ENCODE measurements at places on chromosomes 7 and 10.
A peak's percentile ranks its signal among the peaks of the same experiment; 100 is the strongest.

DNA sequence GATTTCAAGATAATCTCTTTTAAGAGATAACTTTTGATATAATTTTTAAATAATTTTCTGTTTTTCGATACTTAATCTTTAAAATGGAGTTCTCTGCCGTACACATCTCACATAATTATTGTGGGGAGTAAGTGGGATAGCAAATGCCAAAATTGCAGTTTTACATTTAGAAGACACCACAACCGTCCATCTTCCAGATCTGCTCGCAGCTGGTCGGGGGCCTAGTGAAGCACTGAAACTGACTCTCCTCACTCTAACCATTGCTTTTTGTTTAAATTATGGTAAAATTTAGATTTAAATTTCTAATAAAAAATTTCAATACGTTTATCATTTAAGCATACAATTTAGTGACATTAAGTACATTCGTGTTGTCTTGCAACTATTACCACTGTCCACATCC is 94.2 kb downstream of the PRR15 start:
- no peak for DNase-seq

DNA sequence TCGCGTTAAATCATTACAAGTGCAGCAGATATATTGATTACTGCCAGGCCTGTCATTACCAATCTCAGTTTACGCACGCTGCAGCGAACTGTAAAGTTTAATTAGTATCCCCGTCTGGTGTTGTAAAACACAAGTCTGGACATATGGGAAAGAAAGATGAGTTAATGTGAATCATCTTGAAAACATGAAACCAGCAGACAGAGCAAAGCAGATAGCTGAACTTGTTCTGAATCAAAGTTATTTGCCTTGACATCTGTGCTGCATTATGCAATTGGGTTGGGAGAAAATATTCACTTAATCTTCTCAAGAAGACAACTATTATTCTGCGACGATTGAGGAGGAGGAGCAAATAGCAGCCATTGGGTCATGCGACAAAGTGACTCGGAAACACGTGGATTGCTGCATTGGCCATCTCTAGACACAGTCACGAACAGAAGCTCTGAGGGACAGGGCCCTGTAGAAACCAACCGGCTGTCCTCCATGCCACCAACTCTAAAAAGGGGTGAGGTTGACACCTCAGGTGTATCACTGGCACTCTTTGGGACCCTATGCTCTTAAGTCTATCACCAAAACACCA is 156.3 kb upstream of the C7orf33 start:
- DNase-seq: no peak

DNA sequence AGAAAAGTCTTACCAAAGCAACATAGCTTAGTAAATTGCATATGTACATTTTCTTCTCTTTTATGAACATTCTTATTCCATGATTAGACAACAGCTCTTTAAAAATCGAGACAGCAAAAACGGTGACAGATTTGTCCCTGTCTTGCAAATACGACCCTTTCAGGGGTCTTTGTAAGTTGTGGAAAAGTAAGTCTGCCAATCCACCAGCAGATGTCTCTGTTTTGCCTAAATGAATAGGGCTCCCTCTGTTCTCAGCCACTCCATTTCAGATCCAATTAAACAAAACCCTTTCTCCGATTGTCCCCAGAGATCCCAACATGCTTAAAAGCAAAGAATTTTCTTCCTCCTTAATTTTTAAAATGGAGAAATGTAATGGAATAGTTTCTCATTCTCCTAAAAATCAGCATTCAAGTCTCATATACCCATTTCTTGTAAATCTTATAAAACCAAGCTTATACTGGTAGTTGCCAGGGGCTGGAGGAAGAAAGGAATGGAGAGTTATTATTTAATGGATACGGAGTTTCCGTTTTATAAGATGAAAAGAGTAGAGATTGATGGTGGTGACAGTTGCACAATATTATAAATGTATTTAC is 61.0 kb upstream of the NFE2L3 start:
- DNase-seq: peak; percentile 67

DNA sequence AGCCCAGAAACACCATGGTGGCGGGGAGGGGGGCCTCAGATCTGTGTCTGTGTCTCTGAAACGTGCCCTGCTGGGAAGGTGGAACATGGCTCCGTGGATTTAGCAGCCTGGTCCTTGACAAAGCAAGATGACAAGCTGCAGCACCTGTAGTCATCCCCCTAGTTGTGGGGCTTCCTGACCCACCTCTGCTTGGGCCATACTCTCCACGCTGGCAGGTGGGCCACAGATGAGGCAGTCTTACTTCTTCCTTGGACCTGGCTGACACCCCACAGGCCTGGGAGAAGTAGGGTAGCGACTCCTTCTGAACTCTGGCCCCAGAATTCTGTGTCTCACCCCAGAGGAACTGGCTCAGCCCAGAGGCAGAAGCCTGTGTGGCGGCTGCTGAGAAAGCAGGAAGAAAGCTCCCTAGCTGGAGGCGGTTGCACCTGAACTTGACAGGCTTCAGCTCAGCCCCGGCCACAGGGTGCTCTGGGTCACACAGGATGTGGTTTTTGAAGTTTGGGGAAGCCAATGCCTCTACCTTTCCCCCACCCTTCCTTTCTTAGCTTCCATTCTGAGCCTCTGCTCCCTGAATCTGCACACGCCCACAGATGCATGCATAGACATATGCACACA is 113.9 kb downstream of the ABLIM1 start:
- peak; percentile 91 for DNase-seq

DNA sequence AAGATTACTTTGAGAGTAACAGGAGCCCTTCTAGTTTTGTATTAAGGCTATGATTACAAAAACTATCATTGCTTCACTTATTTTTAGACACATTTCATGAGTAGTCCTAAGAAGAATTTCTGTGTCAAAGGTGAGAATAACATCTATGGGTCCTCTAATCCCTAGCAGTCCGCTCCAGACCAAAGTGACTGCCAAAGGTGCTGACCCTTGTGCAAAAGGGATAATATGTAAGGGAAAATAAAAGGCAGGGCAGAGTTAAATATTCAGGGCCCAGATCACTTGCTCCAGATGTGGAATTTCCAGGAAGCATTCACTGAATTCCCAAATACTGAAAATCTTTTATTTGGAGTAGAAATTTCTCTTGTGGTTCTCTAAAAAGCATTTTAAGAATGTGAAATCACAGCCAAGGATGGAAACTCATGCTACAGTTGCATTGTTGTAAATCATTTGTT is 29.3 kb downstream of the RHOBTB1 start:
- DNase-seq: no peak

GRCh38 chr7:98860071-98860470 is 9.7 kb downstream of the TMEM130 start:
- DNase-seq: no peak

GRCh38 chr7:139500770-139501138 is 17.3 kb upstream of the KLRG2 start:
- DNase-seq: no peak

DNA sequence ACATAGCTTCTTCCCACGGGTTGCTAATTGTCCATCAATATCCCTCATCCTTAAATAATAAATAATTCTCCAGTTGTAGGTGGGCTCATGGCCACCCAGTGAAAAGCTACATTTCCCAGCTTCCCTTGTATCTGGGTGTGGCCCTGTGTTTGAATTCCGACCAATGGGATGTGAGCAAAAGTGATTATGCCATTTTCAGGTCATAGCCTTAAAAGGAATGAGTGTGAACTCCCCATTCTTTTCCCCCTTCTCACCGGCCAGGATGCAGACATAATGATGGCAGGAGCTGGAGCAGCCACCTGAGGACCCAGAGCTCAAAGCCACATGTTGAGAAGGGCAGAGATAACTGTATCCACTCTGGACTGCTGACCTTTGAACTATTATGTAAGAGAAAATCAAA is 30.3 kb upstream of the CALU start:
- no peak for DNase-seq

DNA sequence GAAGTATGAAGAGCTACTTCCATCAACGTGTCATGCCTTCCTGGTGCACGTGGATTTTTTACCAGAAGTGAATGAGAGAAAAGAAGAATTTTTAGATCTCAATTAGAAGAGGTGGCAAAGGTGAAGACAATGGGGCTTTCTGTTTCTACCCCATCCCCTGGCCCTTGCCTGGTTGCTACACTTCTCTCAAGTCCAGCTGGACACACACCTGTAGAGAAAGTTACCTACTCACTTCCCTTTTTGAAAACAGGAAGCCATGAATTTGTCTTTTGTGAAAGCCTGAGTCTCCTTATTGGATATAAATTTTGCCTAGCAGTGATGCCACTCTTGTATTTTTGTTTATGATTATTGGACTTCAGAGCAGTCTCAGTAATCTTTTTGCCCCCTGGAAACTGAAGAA is 142.9 kb upstream of the AKR1E2 start:
- DNase-seq: no peak

DNA sequence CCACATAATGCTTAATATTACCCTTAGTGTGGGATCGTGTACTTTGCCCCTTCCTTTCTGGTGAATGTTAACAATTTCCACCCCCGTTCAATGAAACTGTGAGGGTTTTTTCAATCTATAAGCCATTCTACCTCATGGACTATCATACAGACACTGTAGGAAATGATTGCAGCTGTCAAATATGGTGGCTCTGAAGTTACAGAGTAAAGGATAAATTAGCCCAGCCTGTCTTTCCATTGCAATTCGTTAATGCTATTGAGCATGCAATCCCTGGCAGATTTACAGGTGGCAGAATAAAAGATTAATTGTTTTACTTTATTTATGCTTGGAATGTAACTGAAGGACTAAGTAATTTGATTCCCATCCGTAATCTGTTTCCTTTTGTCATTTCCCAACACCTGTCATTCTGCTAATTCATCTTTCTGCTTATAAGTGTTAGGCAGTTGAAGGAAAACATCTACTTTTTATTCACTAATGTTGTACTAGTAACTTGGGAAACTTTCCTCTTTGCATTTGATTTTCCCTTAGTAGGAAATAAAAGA is 1211.6 kb upstream of the LRRN3 start:
- no peak for DNase-seq

GRCh38 chr7:141053626-141054025 is 20.2 kb upstream of the TMEM178B start:
- DNase-seq: peak; percentile 64

GRCh38 chr7:5546626-5547025 is 123.0 kb upstream of the TNRC18 start:
- DNase-seq: no peak

- no peak for DNase-seq
These were observed 106.1 kb upstream of the RSU1 start for GRCh38 chr10:16923309-16923708.

- no peak for DNase-seq
These were observed 63.7 kb upstream of the AUTS2 start for GRCh38 chr7:69534461-69535041.

- no peak for DNase-seq
These were observed 69.1 kb downstream of the KMT2C start for GRCh38 chr7:152366662-152367061.

DNA sequence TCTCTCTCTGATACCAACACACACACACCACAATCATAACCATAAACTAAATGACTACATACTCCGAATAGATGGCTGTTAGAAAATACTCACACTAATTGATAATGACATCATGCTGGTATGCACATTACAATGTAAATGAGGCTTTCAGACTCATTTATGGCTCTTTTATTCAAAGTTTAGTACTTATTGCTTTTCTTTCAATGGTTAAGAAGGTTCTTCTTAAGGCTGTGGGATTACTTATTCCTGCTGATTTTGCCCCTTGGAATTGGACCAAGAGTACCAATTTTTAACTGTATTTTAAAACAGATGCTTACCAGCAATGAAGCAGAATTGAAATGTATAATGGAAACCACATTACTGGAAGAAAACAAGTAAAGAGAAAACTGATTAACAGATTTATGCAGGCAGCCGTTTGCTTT is 20.6 kb upstream of the CABCOCO1 start:
- no peak for DNase-seq

DNA sequence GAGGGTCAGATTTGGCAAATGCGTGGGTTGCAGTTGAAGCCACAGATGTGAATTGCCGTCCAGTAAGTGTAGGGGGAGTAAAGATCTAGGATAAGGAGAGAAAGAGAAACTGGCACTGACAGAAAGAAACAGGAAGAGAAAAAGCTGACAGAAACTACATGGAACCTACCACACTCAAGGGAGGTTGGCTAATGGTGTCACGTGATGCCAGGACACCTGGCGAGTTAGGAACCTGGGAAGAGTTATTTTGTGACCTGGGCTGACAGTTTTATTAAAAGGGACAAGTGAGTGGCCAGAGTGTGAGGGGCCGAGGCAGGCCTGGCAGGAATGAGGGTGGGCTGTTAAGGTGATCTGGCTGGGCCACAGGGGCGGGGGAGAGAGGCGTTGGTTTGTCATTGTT is 188.7 kb downstream of the ADARB2 start:
- peak; percentile 41 for DNase-seq

- no peak for DNase-seq
These were observed 1138.6 kb downstream of the GATA3 start for GRCh38 chr10:9193120-9193519.

DNA sequence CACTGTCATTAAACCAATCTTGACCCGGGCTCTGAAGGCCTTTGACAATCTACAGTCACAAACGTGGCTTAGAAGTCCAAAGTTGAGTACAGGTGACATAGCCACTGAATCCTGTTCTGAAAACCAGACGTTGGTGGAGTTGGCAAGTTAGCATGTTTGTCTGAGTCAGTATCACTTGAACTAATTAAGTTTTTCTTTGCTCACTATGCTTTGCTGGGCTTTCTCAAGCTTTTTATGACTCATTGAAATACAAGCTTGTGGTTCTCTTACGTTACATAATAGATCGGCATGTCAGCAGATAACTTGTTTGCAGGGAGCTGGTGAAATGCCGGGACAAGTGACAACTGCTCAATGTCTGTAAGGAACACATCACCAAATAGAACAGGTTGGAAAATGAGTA is 53.8 kb downstream of the ARL5B start:
- DNase-seq: no peak

DNA sequence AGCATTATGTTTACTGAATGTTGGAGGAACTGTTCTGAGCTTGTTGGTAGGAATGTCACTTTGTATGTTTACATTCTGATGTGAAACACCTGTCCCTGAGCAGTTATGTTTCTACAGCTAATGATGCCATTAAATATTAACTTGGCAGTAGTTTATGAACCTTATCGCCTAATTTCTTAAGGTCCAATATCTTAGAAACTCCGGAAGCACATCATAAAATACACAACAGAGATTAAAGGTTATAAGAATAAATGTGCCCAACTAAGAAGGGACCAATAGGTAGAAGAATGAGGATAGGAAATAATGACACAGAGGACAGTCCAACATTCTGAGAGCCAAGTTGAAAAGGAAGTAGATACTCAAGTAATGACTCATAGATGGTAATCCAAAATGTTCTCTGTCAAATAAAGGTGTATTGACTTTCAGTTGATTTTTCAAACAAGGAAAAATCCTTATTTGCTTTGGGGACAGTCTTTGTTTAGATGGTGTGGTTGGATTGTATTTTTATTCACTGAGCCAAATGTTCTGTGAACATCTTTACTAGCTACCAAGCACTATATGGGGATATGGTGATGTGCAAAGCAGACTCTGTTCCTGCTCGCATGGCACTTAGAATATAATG is 31.9 kb downstream of the LCOR start:
- peak; percentile 30 for DNase-seq

Measured in GM12865 (cell line).